ENCODE measurements at places on chromosomes 7 and 10. TPM values are rescaled to one million over a fixed set of nuclear protein-coding genes. Genes with fewer than 3 reads are reported as not detected.
A peak's percentile ranks its signal among the peaks of the same experiment; 100 is the strongest.

DNA sequence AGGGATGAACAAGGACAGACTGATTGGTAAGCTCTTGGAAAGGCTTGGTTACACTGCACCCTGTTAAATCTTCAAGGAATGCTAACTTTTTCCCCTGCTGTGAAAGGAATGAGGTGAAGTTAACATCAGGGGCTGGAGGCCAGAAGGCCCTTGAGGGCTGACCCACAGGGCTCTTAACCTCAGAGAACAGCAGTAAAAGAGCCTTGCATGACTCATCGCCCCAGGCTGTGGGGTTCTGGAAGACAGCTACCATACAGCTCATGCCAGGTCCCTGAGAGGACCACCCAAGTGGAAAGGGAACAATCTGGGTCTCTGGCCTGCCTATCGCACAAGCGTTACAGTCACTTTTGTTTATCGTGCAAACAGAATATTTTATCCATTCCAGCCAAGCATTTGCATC lies 54.4 kb downstream of the CYP2C9 start:
- DNase-seq = no peak

DNA sequence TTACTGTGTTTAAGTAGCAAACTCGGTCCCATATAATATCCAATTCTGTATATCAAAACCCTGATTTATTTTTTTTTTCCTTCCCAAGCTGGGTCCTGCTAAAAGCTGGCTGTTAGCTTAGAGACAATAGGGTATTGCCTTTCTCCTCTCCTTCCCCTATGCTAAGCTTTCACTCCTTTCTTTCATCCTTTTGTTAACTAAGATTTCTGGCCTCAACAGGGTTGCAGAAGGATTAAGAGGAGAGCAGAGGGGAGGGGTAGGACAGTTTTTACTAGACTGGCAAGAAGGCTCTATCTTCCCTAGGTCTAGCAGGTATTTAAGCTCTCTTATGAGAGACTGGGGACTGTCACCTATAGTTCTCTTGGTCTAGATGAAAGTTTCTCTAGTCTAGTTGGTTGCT lies 229.2 kb downstream of the KCND2 start:
- DNase-seq = no peak

- no peak for DNase-seq
These were observed 365.1 kb upstream of the NFE2L3 start for GRCh38 chr7:25786936-25787335.

GRCh38 chr7:47087866-47088265 lies 494.0 kb downstream of the TNS3 start:
- peak; percentile 57 for DNase-seq

DNA sequence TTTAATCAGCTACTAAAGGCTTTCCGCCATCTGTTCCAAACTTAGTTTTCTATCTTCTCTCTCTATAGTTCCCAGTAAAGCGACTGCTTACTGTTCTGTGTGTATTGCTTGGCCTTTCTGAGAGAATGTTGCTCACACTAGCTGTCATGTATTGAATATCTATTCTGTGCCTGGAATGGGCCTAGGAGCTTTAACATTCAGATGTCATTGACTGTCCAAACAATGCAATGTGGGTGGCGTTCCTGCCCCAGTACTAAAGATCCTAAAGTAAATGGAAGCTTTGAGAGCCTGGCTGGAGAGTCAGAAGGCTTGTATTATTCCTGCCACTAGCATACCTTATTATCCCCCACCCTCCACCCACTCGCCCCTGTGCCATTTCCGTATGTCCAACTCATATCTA lies 163.5 kb downstream of the SDHAF3 start:
- DNase-seq = no peak

DNA sequence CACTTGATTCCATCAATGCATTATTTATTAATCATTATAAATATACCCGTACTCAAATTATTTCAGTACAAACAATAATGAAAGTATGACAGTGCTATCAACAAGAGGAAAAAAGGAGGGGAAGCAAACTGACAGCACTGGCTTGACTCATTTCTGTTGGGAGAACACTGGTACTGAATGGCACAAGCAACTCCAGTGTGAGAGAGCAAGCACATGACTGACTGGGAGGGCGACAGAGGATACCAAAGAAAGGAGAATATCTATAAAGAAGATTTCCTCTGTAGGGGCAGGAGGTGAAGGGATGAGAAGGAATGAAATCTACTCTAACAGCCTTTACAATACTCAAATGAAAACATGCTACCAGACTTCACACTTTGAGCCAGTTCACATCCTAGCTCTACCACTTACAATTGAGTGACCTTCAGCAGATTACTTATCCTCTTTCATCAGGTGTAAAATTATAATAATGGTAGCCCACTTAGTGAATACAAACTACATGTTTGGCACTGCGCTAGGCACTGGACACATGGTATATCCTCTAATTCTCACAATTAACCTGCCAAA lies 1.5 kb downstream of the USP54 start:
- DNase-seq = peak; percentile 54

DNA sequence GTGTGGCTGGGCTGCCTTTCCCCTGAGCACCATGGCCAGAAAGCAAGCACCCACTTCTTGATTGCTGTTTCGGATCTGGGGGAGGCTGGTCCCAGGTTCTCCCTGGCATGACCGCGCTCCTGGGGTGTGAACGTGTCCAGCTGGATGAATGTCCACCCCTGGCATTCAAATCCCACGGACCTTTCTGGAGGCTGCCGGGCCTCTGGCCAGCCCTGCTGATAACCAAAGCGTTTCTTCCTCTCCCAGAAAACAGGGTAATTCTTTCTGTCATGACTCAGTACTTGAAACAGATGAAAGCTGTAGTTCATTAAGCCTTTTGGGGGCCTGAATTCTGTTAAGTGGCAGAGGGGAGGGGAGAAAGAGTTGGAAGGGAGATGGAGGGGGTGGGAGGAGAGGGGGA lies 73.1 kb upstream of the SAMD8 start:
- no peak for DNase-seq

- no peak for DNase-seq
These were observed 104.6 kb upstream of the GDF10 start for GRCh38 chr10:47195274-47195885.

- no peak for DNase-seq
These were observed 9.9 kb downstream of the AP5Z1 start for GRCh38 chr7:4785371-4785770.

GRCh38 chr7:87886875-87887274 lies 10.6 kb downstream of the DBF4 start:
- DNase-seq = peak; percentile 56

GRCh38 chr7:158137516-158138328 lies 449.9 kb downstream of the PTPRN2 start:
- DNase-seq = no peak

GRCh38 chr7:25897261-25897782 lies 254.7 kb upstream of the NFE2L3 start:
- DNase-seq = no peak

The INMT gene
- 0.13 TPM for total RNA-seq

The WNT2 gene
- total RNA-seq = under 0.01 TPM
